Esophagus squamous epithelium (tissue), 5 donors: ENCODE measurements at places on chromosomes 2 and 18.

GRCh38 chr2:78035804-78036203 lies 513.6 kb upstream of the LRRTM4 start:
- DNase-seq, result no peak

DNA sequence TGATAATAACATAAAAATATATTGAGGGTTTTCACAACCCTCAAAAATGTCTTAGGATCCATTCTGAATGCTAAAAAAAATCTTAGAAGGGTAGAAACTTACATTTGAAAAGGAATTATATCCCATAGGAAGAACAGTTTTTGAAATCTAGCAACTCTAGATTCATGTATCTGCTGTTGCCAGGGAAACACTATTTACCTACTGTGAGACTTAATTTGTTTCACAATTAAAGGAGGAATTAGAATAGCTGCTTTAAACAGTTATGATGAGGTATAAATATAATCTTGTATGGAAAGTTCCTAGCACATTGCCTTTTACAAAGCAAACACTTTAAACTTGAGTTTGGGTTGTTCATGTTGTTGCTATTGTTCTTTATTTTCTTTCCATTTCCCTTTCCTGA lies 988.2 kb downstream of the SUCLG1 start:
- DNase-seq, result no peak

GRCh38 chr2:96808176-96808837 lies 7.8 kb upstream of the CNNM3 start:
- DNase-seq, result no peak

DNA sequence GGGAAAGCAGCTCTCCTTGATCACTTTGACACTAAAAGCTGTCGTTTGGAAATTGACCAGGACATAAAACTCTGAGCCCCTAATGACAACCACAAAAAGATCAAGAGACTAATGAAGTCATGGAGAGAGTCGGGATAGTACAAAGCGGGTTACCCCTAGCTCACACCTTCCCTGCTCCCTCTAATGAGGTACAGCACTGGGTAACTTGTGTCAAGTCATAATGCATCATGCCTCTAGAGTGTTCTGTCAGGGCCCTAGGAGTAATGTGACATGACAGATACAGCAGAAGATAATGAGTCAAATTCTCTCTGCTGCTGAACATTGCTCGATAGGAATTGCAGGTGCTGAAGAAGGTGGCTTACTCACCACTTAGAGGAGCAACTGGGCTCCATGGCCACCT lies 130.7 kb downstream of the AQP4 start:
- no peak for DNase-seq

DNA sequence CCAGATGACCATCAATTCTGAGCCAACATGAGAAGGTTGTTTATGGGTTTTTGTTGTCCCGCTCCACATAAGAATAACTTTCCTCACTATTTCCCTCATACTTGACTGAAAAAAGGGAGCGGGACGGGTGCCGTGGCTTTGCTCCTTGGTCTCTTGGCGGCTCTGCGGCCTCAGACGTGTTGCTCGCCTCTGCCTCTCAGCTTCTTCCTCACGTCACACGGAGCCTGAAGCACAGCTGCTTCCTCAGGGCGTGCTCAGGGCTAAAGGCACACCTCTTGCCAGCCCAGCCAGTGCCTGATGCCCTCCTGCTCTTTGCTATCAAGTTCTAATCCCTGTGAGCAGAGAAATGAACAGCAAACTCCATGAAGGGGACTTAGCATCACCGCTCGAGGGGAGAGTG lies 17.9 kb upstream of the ID2 start:
- no peak for DNase-seq

DNA sequence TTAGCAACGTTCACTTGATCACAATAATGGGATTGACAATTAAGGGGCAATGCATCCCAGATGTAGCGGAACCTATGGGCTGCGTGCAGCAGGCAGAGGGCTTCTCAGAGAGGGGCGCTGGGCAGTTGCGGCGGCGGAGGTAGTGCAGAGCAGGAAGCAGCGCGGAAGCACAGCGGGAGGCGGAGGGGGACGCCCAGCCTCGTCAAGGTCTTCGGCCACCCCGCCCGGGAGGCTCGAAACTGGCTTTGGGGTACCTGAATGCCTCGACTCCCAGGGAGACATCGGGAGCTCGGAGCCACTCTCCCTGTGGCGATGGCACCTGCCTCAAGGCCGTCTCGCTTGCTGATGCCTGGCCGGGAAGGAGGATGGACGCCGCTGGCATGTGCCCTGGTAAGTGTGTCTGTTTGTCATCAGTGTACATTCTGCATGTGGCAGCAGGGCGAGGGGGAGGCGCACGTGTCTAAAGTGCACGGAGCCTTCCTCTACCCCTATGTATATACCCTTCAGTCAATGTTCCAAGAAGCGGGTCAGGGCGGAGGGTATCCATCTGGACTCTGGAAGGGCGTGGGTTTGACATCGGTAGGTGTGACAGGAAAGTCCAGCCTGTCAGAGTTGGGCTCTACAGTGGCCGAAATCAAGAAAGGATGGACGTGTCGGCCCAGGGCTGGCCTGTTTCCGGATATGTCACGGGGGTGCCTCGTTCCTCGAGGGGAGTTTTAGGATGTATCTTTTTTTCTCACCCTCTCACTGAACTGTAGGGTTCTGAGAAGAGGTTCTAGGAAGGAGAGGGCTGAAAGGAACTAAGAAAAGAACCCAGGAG lies 7.5 kb upstream of the SP9 start:
- DNase-seq, result no peak

- DNase-seq, result no peak
Observed at GRCh38 chr2:140136366-140136765, 1356.2 kb upstream of the NXPH2 start.

- no peak for DNase-seq
Observed at GRCh38 chr2:199631129-199631528, 173.4 kb upstream of the SATB2 start.

DNA sequence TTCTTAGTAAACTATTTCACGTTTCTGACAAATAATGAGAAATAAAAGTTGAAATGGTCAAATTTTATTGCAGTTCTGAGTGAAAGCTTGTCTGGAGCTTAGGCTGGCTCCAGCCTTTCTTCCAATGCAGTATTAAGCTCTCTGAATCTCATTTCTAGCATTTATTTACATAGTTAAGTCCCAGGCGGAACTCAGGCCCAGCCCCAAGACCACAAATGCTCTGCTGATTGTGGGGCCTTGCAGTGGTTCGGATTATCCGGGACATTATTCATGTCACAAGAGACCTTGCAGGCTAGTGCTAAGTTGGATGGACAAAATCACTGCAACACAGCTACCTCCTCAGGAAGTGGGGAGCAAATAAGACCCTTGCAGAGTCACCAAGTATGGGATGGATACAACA lies 2009.3 kb upstream of the CELF4 start:
- DNase-seq, result no peak

GRCh38 chr2:85541753-85542457 lies 2.9 kb downstream of the MAT2A start:
- DNase-seq, result no peak

GRCh38 chr2:223057569-223057968 lies 5.6 kb downstream of the KCNE4 start:
- no peak for DNase-seq

GRCh38 chr2:104563398-104563996 lies 290.4 kb upstream of the POU3F3 start:
- DNase-seq, result no peak

- no peak for DNase-seq
Observed at GRCh38 chr18:28152354-28152753, 24.6 kb downstream of the CDH2 start.

- DNase-seq, result no peak
Observed at GRCh38 chr2:107635883-107636282, 190.8 kb upstream of the RGPD4 start.

GRCh38 chr2:70553584-70554337 lies at the start of gene TGFA:
Gene TGFA (minus strand): TSS chr2:70553826. CDS start chr2:70553767, 59 bp downstream.
- DNase-seq, result no peak

- no peak for DNase-seq
Observed at GRCh38 chr18:27996801-27997272, 180.1 kb downstream of the CDH2 start.

- DNase-seq, result no peak
Observed at GRCh38 chr2:20704886-20705285, 37.9 kb downstream of the GDF7 start.

GRCh38 chr2:21650569-21650968 lies 526.8 kb downstream of the TDRD15 start:
- DNase-seq, result no peak

DNA sequence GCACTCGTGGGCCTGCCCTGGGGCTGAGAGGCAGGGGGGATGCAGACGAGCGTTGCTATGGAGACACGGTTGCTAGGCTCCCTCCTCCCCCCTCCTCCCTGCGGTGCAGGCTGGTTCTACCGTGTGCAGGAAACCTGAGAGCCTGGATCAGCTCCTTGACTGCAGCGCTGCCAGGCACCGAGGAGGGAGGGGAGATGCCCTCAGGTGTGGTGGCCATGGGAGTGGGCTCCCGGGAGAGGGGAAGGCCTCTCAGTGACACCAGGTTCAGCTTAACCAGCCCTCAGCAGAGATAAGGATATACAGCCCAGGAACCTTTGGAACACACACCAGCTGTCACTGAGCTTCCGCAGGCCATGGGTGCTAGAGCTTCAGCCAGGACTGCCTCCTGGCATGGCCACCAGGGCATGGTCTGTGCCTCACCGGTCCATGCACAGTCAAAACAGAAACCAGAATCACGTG lies 124.4 kb upstream of the PXDN start:
- no peak for DNase-seq

DNA sequence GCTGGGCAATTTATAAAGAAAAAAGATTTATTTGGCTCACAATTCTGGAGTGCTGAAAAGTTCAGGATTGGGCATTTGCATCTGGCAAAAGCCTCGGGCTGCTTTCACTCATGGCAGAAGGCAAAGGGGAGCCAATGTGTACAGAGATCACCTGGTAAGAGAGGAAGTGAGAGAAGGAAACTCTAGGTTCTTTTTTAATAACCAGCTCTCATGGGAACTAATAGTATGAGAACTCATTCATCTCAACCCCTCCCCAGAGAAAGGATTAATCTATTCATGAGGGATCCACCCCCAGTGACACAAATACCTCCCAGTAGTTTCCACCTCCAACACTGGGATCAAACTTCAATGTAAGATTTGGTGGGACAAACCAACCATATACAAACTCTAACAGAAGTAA lies 129.0 kb downstream of the EVA1A start:
- DNase-seq, result no peak

GRCh38 chr18:13363359-13363758 lies 144.8 kb downstream of the LDLRAD4 start:
- DNase-seq, result no peak

DNA sequence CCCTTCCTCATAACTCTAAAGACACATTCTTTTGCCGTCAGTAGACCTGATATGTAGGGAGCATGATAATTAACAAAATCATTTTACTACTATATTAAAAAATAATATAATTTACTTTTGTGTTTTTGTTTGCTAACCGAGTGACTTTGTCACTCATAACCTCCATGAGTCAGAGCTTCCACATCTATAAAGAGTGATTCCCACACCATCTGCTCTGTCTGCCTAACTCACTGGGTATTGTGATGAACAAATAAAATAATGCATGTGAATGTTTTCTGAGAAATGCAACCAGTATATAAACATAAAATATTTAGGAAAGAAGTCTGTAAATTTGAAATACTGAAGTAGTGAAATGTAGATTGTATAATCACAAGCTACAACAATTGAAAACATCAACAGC lies 123.4 kb upstream of the DSEL start:
- DNase-seq, result no peak

DNA sequence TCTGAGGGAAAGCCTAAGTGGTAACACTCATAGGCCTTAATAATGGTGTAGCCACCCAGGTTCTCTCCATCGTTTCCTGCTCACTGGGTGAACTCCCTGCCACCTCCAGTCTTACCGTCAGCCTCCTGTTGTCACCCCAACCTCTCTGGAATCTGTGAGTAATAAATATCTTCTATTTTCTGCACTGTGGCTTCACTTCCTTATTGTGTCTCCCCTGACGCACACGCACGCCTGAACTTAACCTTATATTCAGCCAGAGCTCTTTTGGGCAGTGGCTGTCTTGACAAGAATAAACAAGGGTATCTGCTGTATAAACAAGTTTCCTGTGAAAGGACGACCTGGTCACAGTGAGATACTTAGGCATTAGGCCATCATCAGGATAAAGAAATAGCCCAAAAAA lies 467.2 kb downstream of the SPAG16 start:
- no peak for DNase-seq

DNA sequence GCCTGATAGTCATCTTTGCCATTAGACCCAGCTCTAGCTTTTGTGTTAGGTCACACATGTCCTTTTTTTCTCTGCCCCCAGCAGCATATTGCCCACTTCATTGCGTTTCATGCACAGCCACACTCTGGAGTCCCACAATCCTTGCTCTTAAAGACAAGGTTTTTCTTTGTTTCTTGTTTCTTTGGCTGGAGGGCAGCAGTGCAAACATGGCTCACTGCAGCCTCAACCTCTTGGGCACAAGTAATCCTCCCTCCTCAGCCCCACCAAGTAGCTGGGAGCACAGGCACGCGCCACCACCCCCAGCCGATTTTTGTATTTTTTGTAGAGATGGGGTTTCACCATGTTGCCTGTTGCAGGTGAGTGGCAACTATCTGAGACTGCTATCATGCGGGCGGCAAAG lies 16.9 kb upstream of the PAPOLG start:
- no peak for DNase-seq

DNA sequence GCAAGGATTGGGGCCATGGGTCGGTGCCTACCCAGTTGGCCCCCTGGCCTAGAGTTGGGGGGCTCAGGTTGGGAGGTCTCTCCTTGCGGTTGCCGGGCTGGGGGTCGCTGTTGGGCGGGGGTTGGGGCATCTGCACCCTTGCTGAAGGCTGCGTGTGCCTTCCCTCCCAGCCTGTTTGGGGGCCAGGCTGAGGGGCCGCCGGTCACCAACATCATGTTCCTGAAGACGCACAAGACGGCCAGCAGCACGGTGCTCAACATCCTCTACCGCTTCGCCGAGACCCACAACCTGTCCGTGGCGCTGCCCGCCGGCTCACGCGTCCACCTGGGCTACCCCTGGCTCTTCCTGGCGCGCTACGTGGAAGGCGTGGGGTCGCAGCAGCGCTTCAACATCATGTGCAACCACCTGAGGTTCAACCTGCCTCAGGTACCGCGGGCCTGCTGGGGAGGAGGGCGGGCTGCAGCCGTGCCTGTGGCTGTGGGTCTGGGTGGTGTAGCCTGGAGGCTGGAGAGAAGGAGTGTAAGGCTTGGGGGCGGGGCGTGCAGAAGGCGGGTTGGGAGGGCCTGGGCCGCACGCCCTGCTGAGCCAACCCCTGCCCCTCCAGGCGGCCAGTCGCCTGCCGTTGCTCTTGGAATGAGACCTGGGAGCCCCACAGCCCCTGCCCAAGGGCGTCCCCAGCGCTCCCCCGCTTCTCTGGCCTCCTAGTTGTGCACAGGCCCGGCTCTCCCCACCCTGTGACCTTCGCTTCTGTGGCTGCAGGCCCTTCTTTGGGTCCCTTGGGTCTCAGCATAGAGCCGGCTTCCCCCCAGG lies 7.2 kb upstream of the NEU4 start:
- no peak for DNase-seq

DNA sequence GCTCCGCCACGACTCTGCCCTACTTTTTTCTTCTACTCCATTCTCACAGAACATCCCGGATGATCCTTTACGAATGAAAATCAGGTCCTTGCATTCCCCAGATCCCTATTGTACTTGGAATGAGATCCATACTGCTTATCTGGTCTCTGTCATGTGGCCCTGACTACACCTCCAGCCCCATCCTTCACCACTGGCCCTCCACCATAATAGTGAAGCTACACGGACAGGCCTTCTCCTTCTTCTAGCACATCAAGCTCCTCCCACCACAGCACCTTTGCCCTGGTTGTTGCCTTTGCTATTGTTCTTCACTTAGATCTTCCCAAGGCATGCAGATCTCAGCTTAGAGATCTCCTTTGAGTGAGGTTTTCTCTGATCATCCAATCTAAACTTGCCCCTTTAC lies 20.1 kb upstream of the RMDN2 start:
- DNase-seq, result no peak
